ENCODE measurements at places on chromosomes 2 and 18.

- no peak for DNase-seq
Observed at GRCh38 chr18:67728364-67728763, 211.8 kb upstream of the DSEL start.

DNA sequence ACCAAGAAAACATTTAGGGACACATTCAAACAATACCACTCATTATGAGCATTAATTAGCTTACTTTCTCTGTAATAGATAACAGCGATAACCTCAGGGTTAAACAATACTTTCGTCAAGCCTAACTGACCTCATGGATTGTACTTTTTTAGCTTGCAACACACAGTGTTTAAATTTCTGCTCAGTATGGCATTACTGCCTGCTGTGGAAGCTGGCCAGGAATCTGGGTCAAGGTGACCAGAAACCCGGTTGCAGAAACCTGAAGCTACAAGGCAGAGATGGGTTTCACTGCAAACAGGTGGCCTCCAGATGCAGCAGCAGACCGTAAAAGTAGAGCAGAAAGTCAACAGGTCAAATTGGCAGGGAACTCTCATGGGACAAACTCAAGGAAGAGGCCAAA lies 123.8 kb upstream of the FHL2 start:
- no peak for DNase-seq

GRCh38 chr18:62450546-62451410 lies 72.0 kb upstream of the ZCCHC2 start:
- DNase-seq, result peak; percentile 21

GRCh38 chr2:117981810-117982209 lies 32.1 kb downstream of the CCDC93 start:
- no peak for DNase-seq

DNA sequence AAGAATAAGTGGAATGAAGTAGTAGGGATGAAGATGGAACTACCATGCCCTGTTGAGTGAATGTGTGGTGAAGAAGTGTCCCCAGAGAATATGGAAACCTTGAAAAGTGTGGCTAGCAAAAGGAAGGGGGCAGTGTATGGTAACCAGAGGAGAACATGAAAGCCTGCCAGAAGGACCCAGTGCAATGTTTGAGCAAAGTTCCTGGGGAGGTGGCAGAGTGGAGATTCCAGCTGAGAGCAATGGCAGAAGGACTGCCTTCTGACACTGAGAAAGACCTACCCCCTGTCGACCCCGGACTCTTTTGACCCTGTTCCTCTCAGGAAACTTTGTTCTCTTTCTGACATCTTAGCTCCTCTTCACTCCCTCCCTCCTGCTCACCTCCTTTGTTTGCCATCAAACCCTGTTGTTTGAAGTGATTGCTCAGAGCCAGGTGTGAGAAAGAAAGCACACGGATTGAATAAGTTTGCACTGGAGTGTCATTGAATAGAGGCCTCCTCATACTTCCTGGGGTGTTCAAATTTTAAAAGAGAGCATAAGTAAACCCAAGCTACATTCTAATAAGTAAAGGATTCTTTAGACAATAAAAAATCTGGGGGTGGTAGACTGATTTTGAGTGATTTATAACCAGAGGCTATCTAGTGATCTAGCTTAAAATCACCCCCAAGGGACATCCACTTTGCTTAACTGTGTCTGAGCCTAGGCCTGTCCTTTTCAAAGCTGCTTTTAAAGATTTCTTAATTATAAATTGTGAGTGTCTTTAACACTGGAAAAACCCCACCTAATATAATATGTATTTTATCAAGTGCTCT lies 57.1 kb downstream of the TRIB2 start:
- peak; percentile 1 for DNase-seq

DNA sequence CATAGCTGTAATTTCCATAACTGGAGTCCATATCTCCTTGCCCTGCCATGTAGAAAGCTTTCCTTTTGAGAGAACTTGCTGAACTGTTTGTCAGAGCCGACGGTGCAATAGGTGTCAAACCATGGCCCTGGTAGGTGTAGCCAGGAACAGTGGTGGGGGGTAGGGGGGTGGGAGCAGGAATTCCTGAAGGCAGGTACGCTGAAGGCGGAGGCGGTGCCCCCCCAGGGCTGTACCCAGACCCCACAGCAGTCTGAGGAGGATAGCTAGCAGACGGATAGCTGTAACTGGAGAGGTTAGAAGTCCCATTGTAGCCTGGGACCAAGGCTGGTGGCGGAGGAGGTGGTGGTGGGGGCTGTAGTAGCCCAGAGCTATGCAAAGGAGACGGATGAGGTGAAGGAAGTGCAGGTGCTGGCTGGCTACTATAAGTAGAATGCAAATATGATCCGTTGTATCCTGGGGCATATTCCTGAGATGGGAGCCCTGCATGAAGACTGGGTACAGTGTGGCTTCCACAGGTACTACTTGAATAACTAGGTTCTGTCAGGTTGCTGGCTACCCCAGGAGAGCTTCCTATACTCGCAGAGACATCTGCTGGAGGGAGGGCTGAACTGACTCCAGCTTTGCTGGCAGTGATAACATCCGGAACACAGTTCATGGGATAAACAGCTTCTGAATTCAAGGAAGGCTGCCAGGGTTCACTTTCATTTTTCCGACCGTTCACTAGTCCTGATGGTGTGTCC lies 124.8 kb downstream of the FIGN start:
- no peak for DNase-seq

DNA sequence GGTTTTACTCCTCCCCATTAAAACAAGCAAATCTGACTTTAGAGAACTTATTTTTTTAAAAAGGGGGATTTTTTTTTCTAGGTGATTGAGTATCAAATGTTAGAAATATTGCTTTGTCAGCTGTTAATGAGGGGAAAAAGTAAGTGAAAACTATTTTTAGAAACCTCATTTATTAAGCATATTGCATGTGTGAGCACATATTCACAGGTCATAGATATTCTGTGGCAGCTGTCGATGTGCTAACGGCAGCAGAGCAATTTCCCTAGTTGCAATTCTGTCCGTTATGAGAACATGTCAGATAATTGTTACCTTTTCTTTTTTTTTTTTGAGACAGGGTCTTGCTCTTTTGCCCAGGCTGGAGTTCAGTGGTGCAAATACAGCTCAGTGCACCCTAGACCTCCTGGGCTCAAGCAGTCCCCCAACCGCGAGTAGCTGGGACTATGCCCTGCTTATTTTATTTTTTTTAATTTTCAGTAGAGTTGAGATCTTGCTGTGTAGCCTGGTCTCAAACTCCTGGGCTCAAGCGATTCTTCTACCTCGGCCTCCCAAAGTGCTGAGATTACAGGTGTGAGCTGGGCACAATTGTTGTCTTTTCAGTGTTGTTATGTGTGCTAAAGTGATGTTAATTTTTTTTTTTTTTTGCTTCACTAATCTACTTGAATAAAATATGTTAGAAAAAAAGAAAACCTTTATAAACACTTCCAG lies 69.8 kb downstream of the MTA3 start:
- no peak for DNase-seq

DNA sequence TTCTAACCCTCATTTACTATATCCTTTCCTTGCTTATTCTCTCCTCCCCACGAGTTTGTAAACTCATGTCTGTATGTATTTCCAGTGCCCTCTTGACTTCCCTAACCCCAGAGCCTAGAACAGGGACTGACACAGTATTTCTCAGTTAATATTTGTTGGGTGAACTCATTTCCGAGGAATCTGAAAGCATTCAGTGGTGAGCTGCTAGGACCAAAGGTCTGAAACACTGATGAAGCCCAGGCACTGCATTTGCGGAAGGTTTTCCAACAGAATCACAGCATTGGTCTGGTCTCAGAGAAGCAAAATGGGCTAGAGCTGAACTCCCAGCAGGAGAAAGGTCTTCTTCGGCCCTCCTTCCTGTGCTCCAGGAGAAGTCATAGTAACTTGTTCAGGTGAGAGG lies 56.8 kb downstream of the SOX11 start:
- no peak for DNase-seq

DNA sequence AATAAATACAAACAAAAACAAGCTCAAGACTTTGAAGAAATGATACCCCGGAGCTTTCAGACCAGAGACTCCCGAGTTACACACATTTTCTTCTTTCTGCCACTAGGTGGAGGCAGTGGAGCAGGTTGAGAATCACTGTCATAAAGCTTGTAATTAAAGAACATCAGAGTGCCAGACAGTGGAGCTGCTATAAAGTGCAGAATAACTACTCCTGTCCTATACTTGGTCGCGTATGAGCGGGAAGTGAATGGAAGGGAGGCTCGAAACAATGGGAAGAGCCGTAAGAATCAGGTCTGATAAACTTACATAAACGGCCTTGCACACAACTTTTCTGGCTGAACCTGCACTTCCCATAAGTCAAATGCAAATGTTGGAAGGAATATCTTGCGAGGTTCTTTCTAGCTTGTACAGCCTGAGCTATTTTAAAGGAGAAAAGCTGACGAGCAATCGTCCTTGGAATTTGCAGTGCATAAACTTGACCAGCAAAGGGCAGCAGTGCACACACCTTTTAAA lies 189.0 kb downstream of the RPIA start:
- peak; percentile 25 for DNase-seq

GRCh38 chr2:3130889-3131635 lies 246.6 kb downstream of the EIPR1 start:
- DNase-seq, result no peak

GRCh38 chr2:133173224-133173623 lies 395.0 kb downstream of the NCKAP5 start:
- no peak for DNase-seq

GRCh38 chr2:129611471-129611870 lies 368.0 kb upstream of the RAB6C start:
- no peak for DNase-seq

GRCh38 chr18:63233334-63233733 lies 86.2 kb downstream of the BCL2 start:
- no peak for DNase-seq

DNA sequence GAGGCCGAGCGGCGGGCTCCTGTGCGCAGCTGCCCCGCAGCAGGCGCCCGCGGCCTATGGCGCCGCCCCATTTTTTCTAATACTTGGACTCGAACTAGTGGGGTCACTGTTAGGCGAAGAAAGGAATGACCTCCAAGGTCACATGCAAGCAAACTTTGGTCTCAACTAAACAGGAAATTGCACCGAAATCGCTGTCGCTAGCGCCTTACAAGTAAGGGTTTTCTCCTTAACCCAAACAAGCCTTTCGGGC lies 339 bp downstream of the ACAA2 start:
- DNase-seq, result no peak

GRCh38 chr2:54500404-54501205 lies 44.5 kb downstream of the SPTBN1 start:
- no peak for DNase-seq

DNA sequence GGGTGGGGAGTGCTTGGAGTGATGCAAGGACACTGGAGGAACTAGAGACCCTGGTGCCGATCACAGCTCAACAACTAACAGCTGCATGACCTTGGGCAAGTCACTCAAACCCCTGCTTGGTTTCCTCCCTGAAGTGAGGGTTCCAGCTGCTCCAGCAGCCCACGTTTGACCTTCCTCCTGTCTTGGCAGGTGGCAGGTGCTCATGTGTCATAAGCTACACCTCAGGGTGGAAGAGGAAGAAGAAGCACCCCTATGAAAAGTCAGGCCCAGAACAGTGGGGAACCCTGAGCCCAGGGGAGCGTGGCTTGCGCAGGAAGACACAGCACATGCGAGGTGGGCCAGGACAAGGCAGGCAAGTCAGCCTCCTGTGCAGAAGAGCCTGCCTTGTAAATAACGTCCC lies 42.4 kb downstream of the MRPL35 start:
- no peak for DNase-seq

- no peak for DNase-seq
Observed at GRCh38 chr18:457140-457519, 43.4 kb downstream of the COLEC12 start.

DNA sequence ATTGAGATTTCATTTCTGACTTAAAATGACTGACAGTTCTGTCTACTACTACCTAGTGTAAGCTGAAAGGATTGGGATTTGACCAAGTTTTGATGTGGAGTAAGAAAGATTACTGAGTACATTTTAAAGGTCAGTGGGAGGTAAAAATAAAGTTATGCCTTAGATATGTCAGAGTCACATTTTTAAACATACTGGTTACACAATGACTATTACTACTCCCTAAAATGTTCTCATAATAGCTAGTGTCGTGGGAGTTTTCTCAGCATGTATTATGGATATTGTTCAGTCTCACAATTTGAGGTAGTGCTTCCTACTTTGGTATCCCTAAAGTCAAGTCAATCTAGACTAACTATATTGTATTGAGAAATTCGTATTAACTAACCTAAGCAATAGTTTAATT lies 1092.5 kb downstream of the LRP1B start:
- no peak for DNase-seq

- DNase-seq, result no peak
Observed at GRCh38 chr18:57834616-57835015, 31.5 kb upstream of the ATP8B1 start.

- no peak for DNase-seq
Observed at GRCh38 chr18:58522132-58522531, 106.8 kb downstream of the ALPK2 start.

GRCh38 chr2:8680822-8681760 lies 765 bp upstream of the ID2 start:
- peak; percentile 65 for DNase-seq

DNA sequence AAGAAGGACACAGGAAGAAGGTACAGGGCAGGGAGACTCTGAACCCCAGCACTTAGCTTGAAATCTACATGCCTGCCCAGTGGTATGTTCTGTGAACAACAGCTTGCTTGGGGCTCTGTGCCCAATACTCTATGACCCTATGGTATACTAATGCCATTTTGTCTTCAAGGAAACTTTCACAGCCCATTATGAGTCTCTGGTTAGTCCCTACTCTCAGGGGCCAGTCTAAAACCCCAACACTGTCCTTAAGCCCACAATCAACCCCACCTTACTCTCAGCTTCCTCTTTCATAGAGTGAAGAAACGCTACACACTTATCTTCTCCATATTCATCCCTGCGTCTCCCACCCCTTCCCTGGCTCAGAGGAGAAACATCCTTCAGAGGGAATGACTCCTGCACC lies 16.0 kb downstream of the NEB start:
- DNase-seq, result no peak

DNA sequence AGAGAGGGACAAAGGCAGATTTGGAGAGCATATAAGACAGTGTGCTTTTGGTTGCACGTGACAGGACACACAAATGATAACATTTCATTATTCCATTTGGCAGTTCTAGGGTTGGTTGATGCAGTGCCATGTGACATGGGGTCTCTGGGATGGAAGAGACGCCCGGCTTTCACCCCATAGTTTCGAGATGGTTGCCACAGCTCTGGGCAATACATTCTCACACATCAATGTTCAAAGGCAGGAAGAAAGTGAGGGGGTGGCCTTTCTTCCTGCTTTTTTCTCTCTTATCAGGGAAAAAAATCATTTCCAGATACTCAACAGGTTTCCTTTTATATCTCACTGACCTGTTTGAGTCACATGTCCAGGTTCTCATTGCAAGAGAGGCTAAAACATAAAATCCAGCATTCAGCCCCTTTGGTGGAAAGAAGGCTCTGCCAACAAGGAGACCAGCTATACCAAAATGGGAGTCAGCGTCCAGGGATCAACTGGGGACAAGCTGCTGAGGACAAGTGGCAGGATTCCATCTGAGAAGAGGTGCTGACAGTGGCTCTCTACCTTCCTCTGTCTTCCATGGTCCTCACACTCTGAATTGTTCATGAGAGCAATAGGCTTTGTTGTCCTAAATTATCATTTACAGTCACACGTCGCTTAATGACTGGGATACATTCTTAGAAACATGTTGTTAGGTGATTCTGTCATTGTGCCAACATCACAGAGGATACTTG lies 29.1 kb upstream of the ANKRD44 start:
- no peak for DNase-seq
